ENCODE measurements at places on chromosomes 2 and 18.

DNA sequence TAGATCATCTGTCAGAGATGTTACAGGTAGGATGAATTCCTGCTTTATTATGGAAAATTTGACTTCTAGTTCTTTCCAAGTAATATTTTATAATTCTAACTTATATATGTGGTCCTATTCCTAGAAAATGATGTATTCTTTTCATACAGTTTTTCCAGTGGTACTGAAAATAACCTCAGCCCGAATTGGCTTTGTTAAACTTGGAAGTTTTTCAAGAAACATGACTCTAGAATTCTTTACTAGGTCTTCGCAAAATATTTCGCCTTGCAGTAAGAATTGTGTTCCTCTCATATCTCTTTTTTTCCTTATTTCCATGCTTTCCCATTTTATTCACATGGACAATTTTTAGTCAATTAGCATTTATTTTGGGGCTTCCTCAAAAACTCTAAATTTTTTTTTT is 60.5 kb downstream of the BMPR2 start:
- no peak for DNase-seq

DNA sequence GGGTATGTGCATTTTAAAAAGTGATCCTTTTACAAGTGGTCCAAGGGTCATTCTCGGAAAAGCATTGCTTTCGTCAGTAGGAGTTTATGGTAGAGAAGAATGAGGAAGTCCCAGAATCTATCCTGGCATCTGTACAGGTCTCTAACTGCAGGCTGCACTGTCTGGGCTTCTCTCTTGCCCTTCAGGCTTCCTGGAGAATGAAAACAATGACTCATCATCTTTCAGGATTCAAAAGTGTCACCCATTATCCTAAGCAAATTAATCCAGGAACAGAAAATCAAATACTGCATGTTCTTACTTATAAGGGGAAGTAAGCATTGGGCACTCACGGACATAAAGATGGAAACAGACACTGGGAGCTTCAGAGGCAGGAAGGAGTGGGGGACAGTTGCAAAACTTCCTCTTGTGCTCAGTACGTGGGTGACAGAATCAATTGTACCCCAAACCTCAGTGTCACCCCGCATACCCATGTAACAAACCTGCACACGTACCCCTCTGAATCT is 60.2 kb upstream of the TXNDC2 start:
- no peak for DNase-seq

GRCh38 chr2:238106339-238106697 is 6.2 kb downstream of the ESPNL start:
- DNase-seq, result no peak

DNA sequence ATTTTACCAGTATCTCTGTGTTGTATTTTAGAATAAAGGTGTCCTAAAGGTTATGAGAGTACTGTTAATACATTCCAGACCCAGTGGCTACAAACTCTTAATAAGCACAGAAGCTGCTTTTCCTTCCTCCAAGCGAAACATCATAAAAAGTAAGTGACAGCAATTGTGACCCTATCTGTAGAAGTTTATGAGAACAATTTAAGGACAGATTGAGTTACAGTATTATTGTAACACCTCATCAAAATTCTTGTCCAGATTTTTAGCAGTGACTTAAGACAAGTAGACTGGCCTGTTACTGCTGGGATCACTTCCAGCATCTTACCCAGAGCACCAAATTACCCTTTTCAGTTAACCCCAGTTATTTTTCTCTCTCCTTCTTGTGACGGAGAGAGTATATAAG is 154.6 kb downstream of the ERBB4 start:
- DNase-seq, result no peak

GRCh38 chr2:181374781-181375675 is 82.2 kb upstream of the ITGA4 start:
- no peak for DNase-seq

DNA sequence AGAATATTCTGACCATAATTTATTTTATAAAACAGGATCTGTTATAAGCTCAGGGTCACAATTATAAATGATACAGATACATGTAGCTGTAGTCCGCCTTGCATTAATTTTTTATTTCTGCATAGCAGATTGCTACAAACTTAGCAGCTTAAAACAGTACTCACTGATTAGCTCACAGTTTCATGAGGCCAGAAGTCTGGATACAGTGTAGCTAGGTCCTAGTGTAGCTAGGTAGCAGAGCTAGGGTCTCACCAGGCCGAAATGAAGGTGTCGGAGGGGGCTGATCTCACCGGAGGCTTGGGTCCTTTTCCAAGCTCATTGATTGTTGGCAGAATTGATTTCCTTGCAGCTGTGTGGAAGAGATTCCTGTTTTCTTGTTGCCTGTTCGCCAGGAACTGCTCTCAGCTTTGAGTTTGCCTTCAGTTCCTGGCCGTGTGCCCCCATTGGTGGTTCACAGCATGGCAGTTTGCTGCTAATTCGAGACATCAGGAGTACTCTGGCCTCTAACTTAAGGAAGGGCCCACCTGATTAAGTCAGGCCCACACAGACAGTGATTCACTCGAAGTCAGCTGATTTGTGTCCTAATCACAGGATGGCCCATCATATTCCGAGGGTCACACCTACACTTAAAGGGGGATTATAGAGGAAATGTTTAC is 18.4 kb downstream of the NAPG start:
- DNase-seq, result no peak

DNA sequence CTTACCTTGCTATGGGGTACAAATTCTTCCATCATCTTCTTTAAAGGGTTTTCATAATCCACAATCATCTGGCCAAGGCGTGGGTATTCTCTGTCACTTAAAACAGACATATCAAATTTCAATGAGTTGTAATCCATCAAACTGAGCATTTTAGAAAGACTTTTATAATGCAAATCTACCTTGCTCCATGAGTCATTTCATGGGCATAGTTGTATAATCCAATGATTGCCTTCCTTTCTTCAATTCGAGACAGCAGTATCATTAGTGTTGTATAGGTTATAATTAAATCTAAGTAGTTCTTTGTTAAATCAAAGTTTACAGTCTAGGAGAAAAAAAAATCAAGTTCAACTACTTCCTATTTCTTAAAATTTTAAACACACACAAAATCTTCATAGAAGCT is 36.3 kb downstream of the NCKAP1 start:
- DNase-seq, result no peak

GRCh38 chr2:47598476-47598875 is 184.5 kb upstream of the MSH6 start:
- DNase-seq, result no peak

GRCh38 chr18:35477974-35478373 is 19.8 kb downstream of the INO80C start:
- DNase-seq, result no peak

GRCh38 chr18:13427354-13427753 is 208.8 kb downstream of the LDLRAD4 start:
- peak; percentile 35 for DNase-seq

DNA sequence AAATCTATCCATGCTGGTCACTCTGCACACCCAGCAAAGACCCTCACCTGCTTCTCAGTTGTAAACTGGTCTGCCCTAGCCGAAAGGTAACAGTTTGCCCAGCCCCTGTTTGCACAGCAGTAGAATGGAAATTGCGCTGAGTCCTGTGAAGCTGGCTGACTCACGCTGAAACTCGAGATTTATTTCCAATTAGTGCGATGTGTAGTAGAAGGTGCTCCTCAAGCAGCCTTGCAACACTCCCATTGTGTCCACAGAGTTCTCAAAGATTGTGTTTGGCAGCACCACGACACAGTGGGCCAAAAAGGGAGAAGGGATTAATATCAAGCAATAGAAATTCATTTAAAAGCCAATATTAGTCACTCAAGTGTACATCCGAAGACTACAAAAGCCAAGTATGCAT is 21.7 kb upstream of the APCDD1 start:
- DNase-seq, result no peak

GRCh38 chr18:73987247-73987980 is 160.2 kb downstream of the FBXO15 start:
- no peak for DNase-seq

DNA sequence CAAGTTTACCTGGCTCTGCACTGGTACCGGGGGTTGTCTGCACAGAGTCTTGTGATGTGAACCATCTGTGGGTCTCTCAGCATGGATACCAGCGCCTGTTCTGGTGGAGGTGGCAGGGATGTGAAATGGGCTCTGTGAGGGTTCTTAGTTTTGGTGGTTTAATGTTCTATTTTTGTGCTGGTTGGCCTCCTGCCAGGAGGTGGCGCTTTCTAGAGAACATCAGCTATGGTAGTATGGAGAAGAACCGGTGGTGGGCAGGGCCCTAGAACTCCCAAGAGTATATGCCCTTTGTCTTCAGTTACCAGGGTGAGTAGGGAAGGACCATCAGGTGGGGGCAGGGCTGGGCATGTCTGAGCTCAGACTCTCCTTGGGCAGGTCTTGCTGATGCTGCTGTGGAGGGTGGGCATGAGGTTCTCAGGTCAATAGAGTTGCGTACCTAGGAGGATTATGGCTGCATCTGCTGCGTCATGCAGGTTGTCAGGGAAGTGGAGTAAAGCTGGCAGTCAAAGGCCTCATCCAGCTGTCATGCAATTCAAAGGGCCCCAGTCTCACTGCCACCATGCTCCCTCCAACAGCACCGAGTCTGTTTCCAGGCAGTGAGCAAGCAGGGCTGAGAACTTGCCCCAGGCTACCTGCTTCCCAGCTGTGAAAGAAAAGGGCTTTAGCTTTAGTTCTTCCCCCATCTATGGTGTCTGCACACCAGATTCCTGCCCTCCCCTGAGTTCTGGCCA is 278.0 kb downstream of the METTL4 start:
- no peak for DNase-seq

Measured in frontal cortex (tissue), 4 donors.